ENCODE measurements at places on chromosomes 1 and 21. TPM values are rescaled to one million over a fixed set of nuclear protein-coding genes. Genes with fewer than 3 reads are reported as not detected.

- no peak for DNase-seq
These were observed 5.1 kb downstream of the FNDC7 start for GRCh38 chr1:108717774-108718316.

Gene HTR6
- not detected for polyA plus RNA-seq

- DNase-seq: no peak
These were observed 686.7 kb downstream of the MATN1 start for GRCh38 chr1:30036666-30037065.

Gene KLHDC9
- polyA plus RNA-seq: 3.9 TPM

- no peak for DNase-seq
These were observed 130.0 kb upstream of the BACE2 start for GRCh38 chr21:41037936-41038335.

- DNase-seq: no peak
These were observed 25.2 kb upstream of the GNPAT start for GRCh38 chr1:231215681-231216385.

DNA sequence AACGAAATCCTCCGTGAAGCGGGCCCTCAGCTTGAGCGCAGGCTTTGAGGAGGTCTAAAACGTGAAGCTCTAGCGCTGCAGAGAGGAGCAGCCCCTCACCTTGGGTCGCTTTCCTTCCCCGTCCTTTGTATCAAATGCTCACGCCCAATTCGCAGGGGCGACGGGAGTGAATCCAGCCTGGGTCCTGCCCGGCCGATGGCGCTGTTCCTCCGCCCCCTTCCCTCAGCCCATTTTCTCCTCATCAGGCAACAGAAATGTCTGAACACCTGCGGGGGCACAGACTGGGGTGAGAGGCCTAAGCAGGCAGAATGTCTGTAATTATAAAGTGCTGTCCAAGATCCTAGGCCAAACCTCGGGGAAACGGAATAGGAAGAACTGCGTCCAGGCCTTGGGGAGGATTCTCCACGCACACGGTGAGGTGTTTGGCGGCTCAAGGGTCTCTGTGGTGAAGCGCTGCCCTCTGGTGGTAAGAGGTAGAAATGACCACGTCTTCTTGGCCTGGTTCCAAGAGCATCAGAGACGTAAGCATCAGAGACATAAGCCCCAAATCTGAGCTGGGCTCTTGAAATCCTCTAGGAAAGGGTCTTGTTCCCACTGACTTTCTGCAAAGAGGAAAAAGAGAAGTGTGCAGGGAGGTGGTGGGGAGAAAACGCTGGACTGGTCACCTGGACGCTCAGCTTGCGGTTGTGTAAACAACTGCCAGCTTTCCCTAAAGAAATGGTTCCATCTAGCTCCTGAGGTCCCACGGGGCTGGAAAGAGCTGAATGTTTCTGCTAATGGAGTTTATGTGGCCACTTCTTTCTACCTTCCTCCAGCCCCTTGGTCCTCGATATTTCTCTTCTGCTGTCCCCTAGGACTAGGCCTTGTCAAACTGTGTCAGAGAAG lies 92.1 kb upstream of the CD53 start:
- DNase-seq: no peak

- no peak for DNase-seq
These were observed 3.3 kb downstream of the CCSAP start for GRCh38 chr1:229339520-229339919.

DNA sequence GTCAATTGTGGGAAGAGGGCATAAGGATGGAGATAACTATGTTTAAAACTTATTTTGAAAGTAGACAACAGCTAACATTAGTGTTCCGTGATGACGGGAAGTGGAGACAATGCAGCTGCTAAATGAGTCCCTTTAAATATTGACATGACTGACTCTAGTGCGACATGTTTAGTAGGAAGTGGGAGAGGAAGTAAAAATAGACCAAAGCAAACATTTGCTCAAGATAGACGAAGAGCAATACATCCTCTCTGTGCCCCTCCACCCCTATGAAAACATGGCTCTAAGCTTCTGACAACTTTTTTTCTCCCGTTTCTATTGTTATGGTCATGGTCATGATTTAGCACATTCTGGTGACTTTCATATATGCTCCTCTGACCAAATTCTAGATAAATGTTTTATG lies 60.0 kb upstream of the HMCN1 start:
- DNase-seq: no peak

DNA sequence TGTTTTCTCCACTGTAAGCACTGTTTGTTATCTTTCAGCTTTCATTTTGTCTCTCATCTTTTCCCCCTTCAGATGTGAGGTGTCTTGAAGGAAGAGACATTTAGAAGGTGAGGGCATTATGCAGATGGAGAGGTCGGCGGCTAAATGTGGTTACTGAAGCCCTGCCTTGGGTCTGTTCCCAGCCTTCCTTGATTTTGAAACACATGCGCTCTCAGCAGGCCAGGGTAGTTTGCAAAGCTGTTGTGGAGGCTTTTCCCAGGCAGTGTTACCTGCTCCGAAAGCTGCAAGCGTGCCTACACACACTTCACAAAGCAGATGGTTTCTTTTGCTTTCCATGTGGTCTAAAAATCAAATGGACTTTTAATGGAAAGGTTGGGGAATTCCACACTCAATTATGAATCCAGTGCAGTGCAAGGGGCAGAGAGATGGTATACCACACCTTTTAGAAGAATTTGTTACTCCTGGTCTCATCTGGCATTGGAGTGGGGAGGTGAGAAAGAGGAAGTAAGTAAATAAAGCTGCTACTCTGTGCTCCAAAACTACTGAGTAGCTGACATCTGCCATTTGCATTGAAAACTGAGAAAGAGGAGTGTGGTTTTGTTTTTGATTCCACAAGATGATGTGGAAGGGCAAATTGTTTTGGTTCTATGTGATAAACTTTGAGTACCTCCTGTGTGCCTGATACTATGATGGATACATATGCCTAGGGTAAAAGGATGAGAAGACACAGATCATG lies 91.9 kb downstream of the NFIA start:
- no peak for DNase-seq

GRCh38 chr1:44594353-44594752 lies 79.9 kb downstream of the TMEM53 start:
- no peak for DNase-seq

DNA sequence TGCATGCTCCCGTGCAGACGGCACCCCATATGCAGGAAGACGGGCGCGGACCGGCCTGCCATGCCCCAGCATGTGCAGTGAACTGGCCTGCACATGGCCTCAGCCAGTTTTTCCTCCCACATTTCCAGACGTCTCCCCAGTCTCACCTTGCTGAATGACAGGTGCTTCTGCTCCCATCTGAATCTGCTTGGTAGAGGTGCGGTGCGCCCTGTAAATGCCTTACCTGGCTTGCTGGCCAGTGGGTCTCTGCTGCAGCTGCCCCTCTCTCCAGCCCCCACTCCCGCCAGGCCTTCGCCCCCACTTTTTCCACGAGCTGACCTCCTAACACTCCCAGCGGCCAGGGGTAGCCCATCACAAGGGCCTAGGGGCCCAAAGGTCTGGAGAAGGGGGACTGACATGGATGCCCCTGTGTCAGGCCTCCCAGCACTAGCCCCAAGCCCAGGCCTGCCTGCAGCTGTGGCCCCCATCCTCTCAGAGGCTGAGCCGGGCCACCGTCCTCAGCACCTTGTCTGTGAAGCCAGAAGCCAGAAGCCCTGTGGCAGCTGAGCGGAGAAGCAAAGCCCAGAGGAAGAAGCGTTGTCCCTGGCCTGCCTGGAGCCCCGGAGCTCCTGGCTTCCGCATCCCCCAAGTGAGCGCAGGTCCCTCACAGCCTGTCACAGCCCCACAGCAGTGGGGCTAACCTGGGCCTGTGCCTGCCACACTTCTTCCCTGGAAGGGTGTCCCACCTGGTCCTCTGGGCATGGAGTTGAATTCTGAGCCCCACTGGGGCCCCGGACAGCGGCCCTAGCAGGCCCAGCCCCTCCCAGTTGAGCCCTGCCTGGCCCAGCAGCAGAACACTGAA lies 3.7 kb upstream of the SLC19A1 start:
- no peak for DNase-seq

Gene CBR3
- 13.5 TPM for polyA plus RNA-seq

GRCh38 chr1:235160383-235160956 lies 580 bp downstream of the RBM34 start:
- DNase-seq: peak; percentile 16

GRCh38 chr1:162905174-162906158 lies 44.5 kb upstream of the CCDC190 start:
- DNase-seq: peak; percentile 44

- no peak for DNase-seq
These were observed 78.1 kb downstream of the KIF26B start for GRCh38 chr1:245232931-245233330.

GRCh38 chr21:15515908-15516307 lies 213.9 kb upstream of the USP25 start:
- DNase-seq: no peak

GRCh38 chr1:217403026-217403720 lies 227.7 kb downstream of the GPATCH2 start:
- no peak for DNase-seq

Gene CRABP2
- 75.9 TPM for polyA plus RNA-seq

Gene C1orf185
- polyA plus RNA-seq: not detected

DNA sequence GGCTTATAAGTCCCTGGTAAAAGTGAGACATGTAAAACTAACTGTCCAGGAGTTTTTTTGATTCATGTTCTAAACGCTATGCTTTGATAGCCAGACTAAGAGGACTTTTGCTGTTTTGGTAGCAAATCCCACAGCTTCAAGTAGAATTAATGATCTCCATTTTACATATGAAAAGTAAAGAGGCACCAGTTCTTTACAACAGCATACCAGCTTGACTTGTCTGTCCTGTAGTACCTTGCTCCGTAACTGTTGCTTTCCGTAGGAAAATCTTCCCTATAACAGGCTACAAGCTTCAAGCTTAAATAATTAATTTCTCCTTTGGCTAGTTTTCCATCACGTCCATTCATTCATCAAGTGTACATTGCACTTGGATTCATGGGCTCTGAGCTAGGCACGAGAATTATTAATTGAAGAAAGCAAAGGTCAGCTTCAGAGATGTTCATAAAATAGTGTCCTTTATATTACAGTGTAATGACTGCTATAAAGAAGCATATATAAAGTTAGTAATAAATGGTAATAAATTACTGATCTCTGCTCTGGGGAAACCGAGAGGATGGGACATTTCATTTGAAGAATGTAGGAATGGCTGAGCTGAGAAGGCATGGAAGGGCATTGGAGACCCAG lies 29.2 kb downstream of the B3GALT5 start:
- DNase-seq: no peak

Gene BNIPL
- polyA plus RNA-seq: 0.18 TPM

GRCh38 chr1:46623743-46624644 lies 7.4 kb upstream of the MOB3C start:
- DNase-seq: no peak

Data from BJ (cell line).